Stimulated activated CD4-positive, alpha-beta T cell treated with anti-CD3 and anti-CD28 coated beads, TNF-alpha, amount 100 ng/mL, for 24 hours (primary cell): ENCODE measurements at places on chromosomes 16 and 17.

DNA sequence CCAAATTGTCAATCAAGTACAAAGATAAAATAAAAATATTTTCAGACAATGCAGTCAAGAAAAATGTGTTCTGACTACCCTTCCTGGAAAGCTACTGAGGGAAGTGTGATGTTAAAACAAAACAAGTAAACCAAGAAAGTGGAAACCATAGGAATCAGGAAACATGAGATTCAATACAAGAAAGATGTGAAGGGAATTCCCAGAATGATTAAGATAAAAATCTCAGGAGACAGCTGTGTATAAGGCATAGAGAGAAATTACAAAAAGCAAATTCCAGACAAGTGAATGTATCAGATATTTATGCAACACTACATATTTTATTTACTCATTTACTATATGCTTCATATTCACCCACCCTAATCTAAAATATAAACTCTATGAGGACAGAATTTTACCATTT lies 32.2 kb downstream of the TRIM37 start:
- no peak for DNase-seq

GRCh38 chr16:53944025-53944424 lies 240.1 kb downstream of the FTO start:
- no peak for DNase-seq

GRCh38 chr17:81868674-81869220 lies 2.4 kb downstream of the ARHGDIA start:
- no peak for DNase-seq

DNA sequence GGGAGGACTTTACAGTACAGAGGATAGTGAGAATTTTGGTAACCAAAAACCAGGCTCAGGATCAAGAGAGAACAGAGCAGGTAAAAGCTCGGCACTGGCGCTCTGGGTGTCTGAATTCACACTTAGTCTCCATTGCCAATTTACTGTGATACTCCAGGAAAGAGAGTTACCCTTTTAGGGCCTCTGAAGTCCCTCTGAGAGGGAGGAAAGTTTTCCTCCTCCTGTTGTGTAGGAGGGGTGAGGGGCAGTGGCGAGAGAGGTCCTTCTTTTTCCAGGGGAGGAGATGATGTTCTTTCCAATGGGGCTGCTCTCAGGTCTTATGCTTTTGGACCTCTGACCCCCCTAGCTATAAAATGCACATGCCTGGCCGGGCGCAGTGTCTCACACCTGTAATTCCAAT lies 5.4 kb upstream of the TNS4 start:
- DNase-seq, result no peak

DNA sequence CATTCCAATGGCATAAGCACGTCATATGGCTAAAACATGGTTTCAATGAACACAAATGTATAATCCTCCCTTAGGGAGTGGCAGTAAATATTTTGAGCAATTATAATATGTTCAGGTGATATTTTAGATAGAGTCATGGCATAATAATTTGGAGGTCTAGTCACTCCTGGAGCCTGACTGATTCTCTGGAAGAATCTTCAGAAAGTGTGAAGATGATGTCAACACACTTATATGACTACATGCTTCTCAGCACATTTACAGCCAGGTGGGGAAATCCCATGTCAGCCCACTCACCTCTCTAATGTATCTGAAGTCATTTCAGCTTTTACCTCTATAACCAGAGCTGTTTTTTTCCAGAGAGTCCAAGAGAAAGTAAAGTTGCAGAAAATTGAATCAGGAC lies 474.8 kb downstream of the SHISA9 start:
- DNase-seq, result peak; percentile 2

DNA sequence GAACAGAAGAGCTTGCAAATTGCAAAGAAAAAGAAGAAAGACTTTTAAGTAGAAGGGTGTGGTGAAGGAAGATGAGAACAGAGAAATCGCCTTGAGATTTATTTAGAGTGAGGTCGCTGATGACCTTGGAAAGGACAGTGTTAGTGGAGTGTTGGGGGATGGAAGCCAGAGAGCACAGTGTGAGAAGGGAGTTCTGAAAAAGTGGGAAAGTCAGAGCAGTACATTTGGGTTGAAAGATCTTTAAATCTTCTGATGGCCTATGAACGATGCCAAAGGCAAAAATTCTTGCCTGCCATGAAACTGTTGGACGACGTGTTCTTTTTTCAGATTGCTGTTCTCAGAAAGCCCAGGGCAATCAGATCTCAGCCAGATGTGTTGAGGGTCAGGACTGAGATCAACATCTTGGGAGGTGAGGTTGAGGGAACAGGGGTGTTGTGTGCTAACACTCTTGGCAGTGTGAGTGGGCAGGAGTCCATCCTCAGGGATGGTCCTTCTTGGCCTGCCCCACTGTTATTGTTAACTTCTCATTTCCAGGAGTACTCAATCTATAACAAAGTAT lies 330.1 kb downstream of the MAP2K6 start:
- no peak for DNase-seq

- DNase-seq, result no peak
Observed at GRCh38 chr16:63447121-63447520, 1410.9 kb upstream of the CDH8 start.
